ENCODE measurements at places on chromosomes 5 and 9. TPM values are rescaled to one million over a fixed set of nuclear protein-coding genes. Genes with fewer than 3 reads are reported as not detected.

C5orf52 gene
- polyA plus RNA-seq, result not detected

ZBTB26 gene
- 23.4 TPM for polyA plus RNA-seq

CNTLN gene
- polyA plus RNA-seq, result 11.4 TPM

SH3RF2 gene
- 4.5 TPM for polyA plus RNA-seq

ANKRD18A gene
- polyA plus RNA-seq, result 2.5 TPM

ACTBL2 gene
- polyA plus RNA-seq, result not detected

DNA sequence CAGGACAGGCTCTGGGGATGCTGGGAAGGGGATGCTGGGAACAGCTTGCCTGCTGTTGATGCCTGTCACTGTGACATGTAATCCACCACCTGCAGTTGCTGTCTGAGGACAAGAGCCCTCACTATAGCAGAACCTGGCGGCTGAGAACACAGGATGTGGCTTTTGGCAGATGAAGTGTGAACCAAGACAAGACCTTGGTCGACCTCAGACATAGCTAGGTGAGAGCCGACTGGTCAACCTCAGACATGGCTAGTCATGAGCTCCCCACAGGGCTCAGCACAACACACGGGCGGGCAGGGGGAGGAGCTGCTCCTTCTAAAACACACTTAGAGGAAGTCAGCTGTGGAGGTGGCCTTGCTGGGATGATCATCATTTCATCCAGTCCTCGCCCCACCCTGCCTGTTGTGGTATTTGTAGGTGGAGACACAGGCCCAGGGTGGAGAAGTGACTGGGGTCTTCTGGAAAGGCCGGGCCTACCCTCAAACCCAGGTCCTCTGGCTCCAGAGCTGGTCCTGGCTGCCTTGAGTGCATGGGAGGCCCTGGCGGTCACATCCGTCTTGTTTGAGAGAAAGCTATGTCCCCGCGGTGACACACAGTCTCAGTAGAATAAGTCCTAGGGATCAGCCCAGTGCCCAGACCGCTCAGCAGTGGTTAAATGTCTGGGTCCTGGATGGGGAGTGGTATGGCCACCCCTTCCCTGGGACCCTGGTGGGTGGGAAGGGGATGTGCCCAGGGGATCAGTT lies 6.1 kb downstream of the SUSD3 start:
- no peak for DNase-seq

GRCh38 chr5:116492016-116492623 lies 82.5 kb downstream of the SEMA6A start:
- DNase-seq, result no peak

DNA sequence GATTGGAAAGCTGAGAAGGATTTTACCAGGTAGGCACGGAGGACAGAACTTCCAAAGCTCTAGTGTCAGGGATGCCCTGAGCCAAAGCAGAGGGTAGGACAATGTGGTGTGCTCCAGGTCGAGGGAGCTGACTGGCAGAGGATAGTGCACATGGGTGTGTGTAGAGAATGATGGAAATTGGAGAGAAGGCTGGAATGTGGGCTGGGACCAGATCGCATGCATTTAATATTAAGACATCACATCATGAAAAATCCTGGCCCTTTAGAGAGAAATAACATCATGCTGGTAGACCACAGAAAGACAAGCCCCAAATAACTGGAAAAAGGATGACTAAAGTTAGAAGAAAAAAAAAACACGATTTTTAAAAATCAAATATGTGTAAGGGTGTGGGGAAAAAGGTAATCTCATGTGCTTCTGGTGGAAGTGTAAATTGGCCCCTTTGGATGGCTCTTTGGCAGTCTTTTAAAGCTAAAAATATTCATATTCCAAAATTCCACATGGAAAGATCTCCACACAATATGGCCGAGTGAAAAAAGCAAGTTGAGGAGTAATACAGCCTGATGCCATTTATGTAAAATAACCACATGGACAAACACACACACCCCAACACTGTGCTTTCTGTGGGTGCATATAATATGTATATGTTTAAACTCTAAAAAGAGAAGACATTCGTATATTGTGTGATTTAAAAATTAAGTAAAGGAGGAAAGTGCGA lies 67.0 kb upstream of the TGFBR1 start:
- no peak for DNase-seq

DNA sequence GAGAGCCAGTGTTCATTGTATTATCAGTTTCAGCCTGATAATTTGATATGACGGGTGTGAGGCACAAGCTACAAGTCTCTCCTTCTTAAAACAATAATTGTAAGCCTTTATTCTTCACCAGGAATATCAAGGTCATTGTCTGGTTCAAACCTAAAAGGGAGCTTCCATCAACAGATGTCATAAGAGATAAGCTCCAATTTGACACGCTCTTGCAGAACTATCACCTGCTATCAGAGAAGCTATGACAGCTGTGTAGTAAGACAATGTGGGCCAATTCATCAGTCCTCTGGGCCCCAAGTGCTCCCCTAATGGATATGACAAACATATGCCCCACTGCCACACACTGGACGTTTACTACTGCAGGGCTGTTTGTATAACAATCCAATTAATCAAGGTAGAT lies 1010.2 kb upstream of the DMAC1 start:
- no peak for DNase-seq

DNA sequence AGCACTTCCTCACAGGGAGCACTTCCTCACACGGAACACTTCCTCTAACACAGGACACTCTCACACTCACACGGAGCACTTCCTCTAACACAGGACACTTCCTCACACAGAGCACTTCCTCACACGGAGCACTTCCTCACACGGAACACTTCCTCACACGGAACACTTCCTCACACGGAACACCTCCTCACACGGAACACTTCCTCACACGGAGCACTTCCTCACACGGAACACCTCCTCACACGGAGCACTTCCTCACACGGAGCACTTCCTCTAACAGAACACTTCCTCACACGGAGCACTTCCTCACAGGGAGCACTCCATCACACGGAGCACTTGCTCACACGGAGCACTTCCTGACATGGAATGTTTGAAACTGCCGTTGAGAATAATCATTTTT lies 13.4 kb downstream of the POMT1 start:
- DNase-seq, result no peak

DNA sequence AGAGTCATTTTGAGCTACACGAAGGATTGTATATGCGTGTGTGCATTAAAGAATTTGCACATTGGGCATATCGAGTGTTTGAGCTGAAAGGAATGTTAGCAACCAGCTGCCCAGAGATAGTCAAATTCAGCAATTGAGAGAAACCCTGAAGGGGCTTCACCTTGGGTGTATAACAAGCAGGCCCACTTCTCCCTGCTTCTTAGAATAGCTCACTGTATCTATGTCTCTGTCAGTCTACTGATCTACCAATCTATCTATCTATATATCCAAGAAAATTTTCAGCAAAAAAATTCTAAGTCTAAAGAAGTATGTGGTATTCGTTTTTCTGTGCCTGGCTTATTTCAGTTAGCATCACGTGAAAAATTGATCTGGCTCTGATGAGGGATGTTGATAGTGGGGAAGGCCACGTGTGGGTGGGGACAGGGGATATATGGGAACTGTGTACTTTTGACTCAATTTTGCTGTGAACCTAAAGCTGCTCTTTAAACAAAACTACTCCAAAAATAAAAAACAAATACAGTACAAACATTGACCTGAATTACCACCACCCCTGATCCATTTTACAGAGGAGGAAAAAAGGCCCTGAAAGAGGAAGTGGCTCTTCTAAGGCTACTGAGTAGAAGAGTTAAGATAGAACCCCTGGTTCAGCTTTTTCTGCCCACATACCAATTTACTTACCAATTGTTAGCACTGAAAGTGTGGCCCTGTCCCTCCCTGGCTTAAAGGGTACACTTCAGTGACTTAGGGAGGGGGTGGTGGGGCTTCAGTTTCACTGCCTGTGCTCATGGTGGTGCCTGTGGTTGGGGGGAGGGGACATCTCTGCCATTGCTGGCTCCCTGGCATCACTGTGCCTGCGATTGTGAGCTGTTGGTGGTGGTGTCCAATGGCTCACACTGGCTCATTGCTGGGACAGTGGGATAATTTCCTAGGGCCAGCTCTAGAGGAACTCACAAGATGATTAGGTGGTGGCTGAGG lies 141.8 kb downstream of the DOCK2 start:
- DNase-seq, result no peak

- DNase-seq, result no peak
Observed at GRCh38 chr5:1393571-1394501, 48.9 kb upstream of the CLPTM1L start.

DNA sequence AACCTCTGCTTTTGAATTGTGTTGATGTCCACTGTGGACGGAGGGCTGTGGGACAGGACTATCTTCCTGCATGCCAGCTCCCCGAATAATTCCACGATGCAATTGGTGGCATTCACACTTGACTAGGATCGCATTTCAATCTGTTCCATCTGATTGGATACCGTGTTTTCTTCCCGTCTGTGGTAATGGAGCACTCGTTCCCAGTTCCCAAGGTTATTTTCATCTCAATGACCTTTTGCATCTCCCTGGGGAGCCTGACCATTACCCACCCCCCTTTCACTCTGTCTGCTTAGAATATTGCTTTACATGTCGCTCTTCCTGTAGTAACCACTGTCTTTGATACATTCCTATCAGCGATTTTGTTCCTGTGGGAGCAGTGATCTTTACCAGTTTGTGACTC lies 402.2 kb upstream of the WWC1 start:
- no peak for DNase-seq

DNA sequence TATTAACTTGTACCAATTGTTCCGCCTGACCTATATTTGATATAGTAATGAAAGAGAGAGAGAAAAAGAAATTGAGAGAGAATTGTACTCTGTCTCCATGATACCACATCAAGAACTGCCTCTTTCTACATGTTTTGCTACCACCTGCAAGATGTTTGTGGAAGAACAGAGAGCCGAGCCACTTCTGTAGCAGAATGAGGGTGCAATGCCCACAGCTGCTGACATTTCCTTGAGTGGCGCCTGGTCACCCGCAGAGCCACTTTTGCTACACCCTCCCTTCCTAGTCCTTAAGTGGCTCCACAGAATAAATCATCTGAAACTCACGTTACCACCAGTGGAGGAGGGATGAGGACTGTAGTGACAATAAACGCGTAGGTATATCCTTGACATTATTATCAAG lies 17.1 kb upstream of the FAM81B start:
- no peak for DNase-seq

DNA sequence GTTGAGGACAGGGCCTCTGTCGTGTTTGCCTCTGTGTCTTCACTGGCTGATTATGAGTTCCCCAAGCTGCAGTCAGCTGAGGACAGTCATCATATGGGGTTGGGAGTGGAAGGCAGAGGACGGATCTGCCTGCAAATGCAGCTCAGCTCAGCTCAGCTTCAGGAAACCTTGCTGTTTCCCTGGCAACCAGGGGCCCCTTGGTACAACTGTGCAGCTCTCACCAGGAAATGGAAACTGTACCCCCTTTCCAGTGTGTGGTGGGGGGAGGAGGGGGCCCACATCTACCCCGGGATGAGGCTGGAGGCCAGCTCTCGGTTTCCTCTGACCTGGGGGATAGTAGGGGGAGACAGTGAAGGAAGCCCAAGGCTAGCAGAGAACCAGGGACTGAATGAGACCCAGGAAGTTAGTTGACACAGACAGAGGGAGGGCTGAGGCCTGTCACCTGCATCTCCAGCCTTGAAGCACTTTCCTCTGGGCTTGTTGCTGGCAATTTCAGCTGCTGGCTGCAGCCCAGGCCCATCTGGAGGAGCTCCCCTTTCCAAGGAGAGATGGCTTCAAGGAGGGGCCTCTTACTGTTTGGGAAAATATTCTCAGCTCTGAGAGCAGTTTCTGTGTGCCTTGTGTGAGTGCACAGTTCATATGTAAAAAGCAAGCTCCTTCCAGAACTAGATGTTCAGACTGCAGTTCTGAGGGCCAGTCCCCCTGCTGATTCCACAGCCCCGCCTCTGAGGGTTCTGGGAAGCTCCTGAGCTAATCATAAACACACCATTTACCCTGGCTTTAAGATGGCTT lies 6.9 kb downstream of the ANXA6 start:
- DNase-seq, result no peak

- DNase-seq, result no peak
Observed at GRCh38 chr9:78296201-78296892, 578 bp upstream of the PSAT1 start.

DNA sequence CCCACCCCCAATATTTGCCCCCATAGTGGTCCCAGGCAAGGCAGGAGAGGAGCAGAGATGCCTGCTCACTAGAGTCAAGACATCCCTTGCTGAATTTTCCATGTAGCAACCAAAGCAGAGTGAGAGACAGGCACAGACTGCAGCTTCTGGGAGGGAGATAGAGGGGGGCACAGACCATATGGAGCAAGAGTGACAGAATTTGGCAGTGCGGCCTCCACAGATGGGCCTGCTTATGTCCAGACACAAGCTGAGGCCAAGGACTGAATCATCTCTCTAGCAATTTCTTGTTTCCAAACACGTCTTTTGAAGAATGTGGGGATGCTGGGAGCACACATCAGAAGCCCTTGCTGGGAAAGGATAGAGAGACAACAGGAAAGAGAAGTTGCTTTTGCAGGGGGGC lies 53.0 kb upstream of the ALDH1B1 start:
- no peak for DNase-seq
